ENCODE measurements at places on chromosomes 12 and 14.

DNA sequence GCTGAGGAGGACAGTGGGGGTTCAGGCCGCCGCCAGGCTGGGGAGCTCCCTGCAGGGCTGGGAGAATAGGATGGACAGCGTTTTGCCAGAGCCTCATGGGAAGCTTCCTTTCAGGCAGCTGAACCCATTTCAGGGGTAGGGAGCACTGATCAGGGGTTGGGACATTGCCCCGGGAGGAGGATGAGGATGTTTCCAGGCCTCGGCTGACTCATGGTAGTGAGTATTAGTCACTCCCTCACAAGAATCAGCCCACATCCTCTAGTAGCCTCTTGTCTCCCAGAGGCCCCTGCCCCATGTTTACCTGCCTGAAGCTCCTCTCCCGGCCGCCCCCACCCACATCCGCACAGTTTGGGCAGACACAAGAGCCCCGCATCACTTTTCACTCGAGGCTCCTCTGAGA lies 89.8 kb downstream of the ZFP36L1 start:
- DNase-seq: peak; percentile 71

GRCh38 chr14:105299654-105300541 lies 903 bp downstream of the BRF1 start:
- no peak for DNase-seq

DNA sequence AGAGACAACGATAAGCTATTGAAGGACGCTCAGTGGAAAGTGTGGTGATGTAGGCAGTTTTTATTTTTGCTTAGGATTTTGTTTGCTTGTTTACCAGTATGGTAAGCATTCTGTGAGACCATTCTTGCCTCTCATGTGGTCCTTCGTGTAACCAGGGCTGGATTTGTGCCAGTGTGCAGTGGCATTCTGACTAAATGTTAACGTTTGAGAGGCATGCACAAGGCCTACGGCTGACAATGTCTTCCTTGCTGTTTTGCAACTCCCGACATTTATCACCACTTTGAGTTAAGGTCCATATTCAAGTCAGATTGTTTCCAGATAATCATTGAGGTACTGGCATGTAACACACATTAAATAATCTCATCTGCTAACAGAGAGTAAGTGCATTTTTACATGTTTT lies 102.3 kb upstream of the BCAT1 start:
- DNase-seq: no peak

DNA sequence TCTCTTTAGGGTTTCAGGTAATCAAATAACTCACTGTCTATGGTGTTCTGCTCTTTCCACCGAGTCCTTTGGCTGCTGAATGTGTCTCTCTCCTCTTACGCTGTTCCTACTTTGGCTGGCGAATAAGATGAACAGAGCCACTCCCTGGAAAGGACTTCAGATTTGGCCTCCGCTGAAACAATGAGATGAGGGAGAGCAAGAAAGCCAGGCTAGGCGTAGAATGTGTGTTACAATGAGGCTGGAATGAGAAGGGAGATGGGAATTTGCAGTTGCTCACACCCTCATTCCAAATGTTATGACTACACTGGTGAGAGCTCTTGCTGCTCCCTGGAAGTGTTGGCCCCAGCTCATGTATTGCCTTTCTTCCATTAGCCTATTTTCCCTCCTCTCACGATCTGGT lies at the start of gene MFAP5:
Gene MFAP5, minus strand, starts transcription at position 234 of the 400 bp plus-strand sequence. CDS start 722 bp downstream, outside the sequence.
- no peak for DNase-seq

All from dermis microvascular lymphatic vessel endothelial cell (primary cell).